ENCODE measurements at places on chromosomes 16 and 17.
A peak's percentile ranks its signal among the peaks of the same experiment; 100 is the strongest.

DNA sequence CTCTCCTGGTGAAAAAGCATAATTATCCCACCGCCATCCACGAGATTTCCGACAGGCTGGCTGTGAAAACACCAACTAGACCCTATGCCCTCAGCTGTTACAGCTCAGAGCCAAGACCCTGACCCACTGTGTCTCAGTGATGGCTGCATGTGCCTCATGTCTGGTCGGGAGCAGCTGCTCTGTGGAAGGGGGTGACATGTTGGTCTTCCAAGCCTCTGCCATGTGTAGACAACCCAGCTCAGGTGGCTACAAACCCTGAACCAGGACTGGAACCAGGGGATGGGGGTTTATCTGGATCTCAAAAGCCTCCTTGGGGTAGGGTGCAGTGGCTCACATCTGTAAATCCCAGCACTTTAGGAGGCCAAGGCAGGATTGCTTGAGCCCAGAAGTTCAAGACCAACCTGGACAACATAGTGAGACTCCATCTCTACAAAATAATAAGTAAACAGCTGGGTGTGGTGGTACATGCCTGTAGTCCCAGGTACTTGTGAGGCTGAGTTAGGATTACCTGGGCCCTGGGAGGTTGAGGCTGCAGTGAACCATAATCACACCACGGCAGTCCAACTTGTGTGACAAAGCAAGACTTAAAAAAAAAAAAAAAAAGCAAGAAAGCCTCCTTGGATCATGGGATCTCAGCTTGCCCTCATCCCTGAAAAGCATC lies 220.3 kb downstream of the CPPED1 start:
- no peak for DNase-seq

DNA sequence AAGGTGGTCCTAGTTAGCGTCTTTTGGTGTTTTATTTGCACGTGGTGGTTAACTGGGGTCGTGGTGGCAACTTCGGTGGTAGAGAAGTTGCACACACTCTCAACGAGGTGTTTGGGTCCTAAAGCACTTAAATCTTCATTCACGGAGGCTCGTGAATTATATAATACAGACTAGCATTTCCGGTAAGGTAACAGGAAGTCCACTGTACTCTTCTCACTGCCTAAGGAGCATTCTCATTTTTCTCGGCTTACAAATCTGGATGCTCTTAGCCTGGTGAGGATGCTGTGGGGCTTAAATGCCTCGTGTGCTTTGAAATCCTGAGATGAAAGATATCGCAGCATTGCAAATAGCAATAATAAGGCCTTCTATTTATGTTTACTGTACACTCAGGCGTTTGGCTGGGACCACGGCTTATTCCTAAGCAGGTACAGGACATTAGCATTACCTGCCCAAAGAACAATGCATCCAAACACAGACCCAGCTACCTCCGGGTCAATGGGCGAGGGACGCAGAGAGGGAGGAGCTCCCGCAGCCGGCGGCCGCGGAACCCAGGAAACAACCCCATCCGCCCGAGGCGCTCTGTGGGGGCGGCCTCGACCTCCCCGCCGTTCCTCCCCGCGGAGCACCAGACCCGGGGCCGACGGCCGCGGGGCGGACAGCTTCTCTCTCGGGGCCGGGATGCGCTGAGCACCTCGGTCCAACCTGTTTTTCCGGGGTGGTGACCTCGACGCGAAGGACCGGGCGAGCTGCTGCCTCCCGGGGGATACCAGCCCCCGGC lies 856 bp downstream of the DNAJA2 start:
- peak; percentile 8 for DNase-seq

DNA sequence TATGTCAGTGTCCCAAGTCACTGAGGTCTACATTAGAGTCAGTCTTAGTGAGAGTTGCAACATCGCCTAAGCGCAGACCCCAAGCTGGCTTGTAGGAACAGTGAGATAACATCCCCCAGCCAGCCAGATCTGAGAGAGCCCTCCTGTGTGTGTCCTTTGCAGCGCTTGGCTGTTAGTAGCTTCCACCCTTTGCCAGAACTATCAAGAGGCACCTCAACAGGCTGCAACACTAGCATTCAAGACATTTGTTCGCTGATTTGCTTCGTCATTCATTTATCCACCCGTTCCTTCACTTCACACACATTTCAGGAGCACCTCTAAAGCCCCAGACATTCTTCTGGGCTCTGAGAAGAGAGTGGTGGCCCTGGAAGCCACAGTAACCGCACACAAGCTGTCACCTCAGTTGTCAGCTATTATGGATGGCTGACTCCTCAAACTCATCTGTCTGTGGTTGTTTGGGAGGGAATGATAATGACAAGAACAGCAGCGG lies 289.6 kb downstream of the WWOX start:
- no peak for DNase-seq

- DNase-seq = no peak
These were observed at the start of gene FDXR for GRCh38 chr17:74872313-74873036. Gene FDXR, minus strand, starts transcription at chr17:74872994. Its CDS starts 50 bp downstream, at chr17:74872944.

Data from stimulated activated CD8-positive, alpha-beta memory T cell treated with anti-CD3 and anti-CD28 coated beads, Interleukin-7, amount 100 ng/mL, for 4 hours (primary cell).